ENCODE measurements at places on chromosomes 3 and 15.

GRCh38 chr15:33419701-33420100 is 108.9 kb downstream of the RYR3 start:
- DNase-seq: no peak

GRCh38 chr15:50224606-50225005 is 40.9 kb downstream of the HDC start:
- no peak for DNase-seq

DNA sequence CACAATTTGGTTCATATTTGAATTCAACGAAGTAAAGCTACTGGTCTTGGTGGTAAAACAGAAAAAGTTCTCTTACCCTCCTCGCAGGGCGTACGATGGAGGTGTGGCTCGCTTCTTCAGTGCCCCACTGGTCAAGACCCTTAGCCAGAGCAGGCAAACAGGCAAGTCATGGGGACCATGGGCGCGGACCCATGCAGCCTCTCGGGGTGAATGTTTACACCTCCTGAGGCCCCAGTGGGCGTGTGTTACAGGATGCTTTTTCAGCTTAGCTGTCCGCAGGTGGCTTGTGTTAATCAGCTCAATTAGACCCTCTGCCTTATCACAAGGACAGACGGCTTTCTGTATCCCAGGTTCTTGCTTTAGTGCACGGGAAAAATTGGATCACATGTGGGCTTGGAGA is 991.8 kb downstream of the GBE1 start:
- no peak for DNase-seq

DNA sequence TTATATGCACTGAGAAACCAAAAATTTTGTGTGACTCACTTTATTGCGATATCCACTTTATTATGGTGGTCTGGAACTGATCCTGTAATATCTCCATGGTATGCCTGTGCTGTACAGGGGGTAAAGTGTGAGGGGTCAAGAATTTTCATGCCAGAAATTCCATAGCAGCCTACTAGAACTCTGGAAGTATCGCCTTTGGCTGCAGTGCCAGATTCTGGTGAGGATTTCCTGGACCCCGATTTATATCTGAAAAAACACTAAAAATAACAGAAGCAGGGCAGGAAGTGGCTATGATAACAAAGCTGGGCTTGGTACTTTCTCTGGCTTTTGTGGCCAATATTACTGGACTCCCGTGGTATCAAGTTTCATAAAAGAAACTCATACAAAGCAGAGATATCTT is 36.4 kb downstream of the CCDC80 start:
- no peak for DNase-seq

GRCh38 chr15:96336108-96336595 is 5.7 kb downstream of the NR2F2 start:
- no peak for DNase-seq

- DNase-seq: peak; percentile 56
Observed at GRCh38 chr3:33385423-33385822, 54.8 kb downstream of the UBP1 start.
